ENCODE measurements at places on chromosomes 2 and 18.

- no peak for DNase-seq
Observed at GRCh38 chr18:10893196-10893595, 256.2 kb downstream of the PIEZO2 start.

DNA sequence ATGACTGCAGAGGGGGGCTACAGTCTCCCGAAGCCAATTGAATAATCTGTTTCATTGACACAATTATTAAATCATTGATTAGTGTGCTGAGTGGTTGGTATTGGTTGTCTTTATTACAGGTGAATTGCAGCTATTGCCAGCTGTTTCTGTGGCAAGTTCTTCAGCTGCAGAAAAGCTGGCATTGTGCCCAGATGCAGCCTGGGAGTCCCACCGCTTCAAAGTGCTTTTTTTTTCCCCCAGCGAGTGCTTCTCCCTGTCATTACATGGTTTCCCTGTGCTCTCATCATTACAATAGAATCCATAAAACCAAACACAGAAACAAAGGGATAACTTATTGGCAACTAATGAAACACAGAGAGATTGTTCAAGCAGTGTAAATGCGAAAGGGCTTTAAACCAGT lies 164.7 kb downstream of the GRB14 start:
- DNase-seq: peak; percentile 94

- no peak for DNase-seq
Observed at GRCh38 chr2:59276033-59276432, 1034.9 kb upstream of the FANCL start.

DNA sequence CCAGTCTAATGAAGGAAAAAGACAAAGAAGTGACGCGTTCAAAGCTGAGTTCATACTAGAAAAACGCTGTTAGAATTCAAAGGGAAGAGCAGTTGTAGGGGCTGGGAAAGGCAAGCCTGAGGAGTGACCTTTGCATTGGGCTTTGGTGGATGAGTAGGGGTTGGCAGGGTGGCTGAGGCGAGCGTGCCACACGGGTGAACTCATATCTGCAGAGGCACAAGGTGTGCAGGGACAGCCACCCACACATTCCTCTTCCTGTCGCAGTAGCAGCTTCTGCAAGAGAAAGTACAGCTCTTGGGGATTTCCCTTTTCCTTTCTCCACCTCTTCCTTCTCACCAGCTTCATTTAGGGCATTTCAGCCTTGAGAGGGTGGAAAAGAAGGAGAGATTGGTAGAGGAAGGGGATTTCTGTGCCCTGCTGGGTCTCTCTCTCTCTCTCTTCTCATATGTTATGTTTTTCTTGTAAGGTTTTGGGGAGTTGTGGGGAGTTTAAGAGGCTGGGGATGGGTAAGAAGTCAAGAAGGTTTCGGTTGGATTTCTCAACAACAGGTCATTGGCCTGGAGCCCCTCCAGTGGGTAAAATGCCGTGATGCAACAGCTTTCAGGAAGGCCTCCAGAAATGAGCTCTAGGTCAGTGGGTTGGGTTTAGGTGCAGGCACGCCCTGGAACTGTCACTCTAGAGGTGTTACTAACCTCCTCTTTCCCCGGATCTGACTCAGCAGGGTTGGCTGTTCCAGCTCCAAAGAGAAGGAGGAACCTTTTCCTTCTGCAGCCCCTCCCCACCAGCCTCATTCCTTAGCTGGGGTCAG lies 40.1 kb downstream of the ODC1 start:
- DNase-seq: no peak

- DNase-seq: no peak
Observed at GRCh38 chr2:27914805-27915175, 24.3 kb downstream of the BABAM2 start.

Measured in NCI-H1105 treated with DMSO at 0.1 percent for 48 hours (cell line).